ENCODE measurements at places on chromosomes 12 and 14.
A peak's percentile ranks its signal among the peaks of the same experiment; 100 is the strongest.

GRCh38 chr12:132662901-132663755 lies 24.0 kb downstream of the POLE start:
- no peak for DNase-seq

- no peak for DNase-seq
Observed at GRCh38 chr12:97556302-97556779, 93.7 kb downstream of the RMST start.

- DNase-seq = no peak
Observed at GRCh38 chr12:102821149-102821548, 95.9 kb downstream of the PAH start.

DNA sequence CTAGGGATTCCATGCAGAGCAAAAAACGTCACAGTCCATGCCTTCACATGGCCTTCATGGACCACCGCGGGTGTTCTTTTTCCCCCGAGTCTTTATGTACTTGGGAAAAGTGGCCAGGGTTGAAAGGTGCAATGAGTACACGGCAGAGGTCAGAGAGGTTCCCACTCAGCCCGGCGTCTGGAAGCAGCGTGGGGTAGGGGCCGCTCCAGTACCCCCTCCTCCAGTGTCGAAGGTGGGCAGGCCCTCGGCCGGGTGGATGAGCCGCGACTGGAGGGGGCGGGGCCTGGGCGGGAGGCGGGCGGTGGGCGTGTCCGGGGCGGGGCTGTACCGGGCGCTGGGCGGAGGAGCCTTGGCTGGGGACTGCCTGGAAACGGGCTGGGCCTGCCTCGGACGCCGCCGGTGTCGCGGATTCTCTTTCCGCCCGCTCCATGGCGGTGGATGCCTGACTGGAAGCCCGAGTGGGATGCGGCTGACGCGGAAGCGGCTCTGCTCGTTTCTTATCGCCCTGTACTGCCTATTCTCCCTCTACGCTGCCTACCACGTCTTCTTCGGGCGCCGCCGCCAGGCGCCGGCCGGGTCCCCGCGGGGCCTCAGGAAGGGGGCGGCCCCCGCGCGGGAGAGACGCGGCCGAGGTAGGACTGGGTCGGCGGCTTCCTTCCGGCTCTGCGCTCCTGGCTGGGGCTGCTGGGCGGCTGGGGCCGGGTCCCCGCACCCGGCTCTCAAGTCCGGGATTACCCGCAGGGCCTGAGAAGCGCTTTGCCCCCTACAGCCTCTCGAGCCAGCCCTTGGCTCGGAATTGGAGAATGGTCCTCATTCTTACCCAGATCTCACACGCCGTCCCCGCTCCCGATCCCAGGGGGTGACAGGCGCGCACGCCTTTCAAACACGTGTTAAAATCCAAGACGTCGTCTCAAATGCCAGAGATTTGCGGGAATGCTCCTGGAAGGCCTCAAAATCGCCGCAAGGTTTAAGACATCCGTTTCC lies at the start of gene RXYLT1:
Gene RXYLT1 (plus strand): TSS at position 412 of the 984 bp plus-strand sequence. CDS start 52 bp downstream, at position 464.
- peak; percentile 58 for DNase-seq

DNA sequence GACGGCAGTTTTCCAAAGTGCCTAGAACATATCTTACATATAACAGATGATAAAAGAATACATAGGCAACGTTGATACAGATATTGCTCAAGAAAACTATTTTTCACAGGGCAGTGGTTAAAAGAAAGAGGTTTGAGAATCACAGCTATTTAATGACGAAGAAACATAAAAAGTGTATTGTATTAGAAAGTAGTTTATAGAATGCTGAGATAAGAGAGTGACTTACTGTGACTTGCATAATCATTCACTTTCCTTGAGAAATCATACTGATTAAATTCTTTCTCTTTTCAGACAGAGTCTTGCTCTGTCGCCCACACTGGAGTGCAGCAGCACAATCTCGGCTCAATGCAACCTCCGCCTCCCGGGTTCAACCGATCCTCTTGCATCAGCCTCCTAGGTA lies 57.7 kb downstream of the PPP1R12A start:
- no peak for DNase-seq

DNA sequence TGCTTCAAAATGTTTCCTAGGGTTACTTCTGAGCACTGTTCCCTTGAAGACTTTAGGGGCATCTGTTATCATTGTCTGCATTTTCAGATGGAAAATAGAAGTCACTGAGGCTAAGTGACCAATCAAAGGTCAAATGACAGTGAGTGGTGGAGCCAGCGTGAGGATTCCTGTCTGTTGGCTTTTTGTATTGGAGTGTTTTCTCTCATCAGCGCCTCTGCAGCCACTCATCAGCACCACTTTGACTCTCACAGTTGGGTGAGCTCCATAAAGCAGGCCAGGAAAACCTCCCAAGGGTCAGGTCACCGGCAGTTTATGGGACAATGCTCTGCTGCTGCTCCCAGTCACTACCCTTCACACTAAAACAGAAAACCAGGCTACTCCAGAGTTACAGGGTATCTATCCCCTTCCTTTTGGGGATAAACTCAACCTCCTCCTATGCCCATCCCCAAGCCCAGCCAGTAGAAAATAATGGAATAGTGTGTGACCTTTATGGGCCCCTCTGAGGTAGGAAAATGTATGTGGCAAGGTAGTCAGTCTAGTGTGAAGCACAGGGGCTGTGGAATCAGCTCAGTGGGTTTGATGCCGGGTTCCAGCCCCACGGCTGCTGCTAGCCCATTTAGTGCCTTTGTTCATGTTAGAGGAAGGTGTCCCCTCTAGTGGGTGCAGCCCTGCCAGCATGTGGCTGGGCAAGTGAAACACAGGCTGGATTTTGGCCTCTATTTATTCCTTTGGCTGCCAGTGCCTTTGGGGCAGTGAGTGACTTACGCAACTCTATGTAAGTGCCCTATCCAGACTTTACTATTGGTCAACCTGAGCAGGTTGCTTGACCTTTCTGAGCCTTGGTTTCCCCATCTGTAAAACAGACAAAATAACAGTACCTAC lies 133.8 kb upstream of the CPM start:
- no peak for DNase-seq

DNA sequence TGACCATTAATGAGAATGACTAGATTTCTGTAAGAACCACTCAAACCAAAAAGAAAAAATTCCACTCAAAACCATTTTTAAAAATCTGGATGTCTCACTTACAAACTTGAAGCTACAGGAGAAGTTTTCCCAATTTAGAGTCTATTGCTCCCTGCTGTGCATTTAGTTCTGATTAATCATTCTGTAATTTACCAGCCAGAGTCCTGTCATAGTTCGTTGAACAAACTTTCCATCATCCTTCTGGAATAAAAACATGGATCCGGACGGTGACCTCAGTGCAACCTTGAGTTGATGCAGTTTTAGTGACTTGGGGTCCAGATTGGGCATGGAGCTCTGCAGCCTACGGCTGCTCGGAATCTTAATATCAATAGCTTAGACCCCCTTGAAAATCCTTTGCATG lies 73.4 kb downstream of the PRMT8 start:
- no peak for DNase-seq

- DNase-seq = no peak
Observed at GRCh38 chr14:65446159-65446558, 33.6 kb downstream of the FUT8 start.

DNA sequence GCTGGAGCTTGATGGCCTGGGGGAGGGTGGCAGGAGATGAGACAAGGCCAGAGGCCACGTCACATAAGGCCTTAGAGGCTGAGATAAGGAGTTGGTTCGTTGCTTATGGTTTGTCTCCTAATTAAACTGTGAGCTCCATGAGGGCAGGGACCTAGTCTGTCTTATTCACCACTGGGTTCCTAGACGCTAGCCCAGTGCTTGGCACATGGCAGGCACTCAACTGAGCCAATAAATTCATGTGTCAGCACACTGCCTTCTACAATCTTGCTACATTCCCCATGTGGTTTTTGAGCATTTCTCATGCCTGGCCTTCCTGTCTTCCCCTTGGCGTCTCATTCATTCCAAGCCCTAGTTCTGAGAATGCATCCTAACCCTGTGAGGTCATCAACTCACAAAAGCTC lies 92.5 kb upstream of the MED13L start:
- no peak for DNase-seq

DNA sequence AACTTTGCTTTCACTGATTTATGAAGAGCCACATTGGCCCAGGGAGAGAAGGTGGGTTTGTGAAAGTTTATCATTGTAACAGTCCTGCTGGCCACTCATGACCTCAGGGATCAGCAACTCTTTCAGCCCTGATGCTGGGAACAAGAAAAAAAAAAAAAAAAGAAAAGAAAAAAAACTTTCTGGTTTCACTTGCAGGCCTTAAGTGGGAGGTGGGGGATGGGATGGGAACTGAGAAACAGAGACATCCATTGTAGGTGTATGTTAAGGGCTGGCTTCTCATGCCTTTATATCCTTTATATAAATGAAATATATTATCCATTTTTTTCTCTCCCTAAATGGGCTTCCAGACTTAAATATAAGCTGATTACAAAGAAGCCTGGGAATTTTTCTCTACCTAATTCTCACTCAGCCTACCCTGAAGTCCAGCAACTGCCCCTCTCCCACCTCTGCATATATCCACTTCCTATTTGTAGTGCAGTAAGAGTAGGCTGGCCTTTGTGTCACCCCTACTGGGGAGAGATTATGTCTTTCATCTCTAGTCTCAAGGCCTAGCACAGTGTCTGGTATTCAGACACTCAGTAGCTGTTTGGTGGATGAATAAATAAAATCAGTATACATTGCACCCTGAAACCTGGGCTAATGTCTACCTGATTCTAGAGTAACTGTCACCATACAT lies 187.1 kb downstream of the KICS2 start:
- DNase-seq = no peak

- no peak for DNase-seq
Observed at GRCh38 chr14:23009483-23009938, 432 bp downstream of the C14orf93 start.

- DNase-seq = no peak
Observed at GRCh38 chr12:58819985-58820384, 100.3 kb downstream of the LRIG3 start.

GRCh38 chr12:57838594-57839302 lies 7.8 kb downstream of the CTDSP2 start:
- DNase-seq = no peak

DNA sequence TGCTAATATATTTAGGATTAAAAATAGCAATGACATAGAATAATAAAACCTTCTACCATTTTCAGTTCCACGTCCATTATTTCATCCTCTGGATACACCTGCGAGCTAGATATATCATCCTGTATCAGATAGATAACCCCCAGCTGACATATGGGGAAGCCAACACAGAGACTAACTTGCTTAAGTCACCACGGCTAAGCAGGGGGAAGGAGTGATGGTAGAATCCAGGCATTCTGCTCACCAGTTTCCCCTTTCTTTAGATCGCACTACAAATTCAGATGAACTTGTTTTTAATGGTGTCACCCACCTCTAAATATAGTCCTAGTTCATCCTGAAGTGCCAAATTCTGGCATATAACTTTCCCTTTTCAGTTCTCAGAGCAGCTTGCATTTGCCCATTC lies 110.1 kb downstream of the TXNDC16 start:
- DNase-seq = no peak

DNA sequence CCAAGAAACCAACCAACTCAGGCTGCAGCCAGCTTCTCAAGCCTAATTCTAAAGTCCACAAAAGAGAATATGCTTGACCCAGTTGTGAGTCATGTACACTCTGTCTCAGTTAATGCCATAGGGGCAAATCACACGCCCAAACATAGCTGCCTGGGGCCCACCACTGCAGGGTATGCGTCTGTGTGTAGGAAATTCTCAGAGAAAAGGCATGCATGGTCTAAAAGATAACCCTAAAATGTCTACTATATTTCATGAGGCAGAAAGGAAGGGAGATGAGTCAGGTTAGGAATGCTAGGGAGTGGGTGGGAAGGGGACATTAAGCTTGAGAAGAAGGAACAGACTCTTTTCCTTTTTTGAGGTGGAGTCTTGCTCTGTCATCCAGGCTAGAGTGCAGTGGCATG lies 22.3 kb upstream of the SPTLC2 start:
- DNase-seq = no peak

- DNase-seq = no peak
Observed at GRCh38 chr14:55245657-55246268, 25.5 kb upstream of the FBXO34 start.

- no peak for DNase-seq
Observed at GRCh38 chr12:109697877-109698468, 15.7 kb upstream of the FAM222A start.

DNA sequence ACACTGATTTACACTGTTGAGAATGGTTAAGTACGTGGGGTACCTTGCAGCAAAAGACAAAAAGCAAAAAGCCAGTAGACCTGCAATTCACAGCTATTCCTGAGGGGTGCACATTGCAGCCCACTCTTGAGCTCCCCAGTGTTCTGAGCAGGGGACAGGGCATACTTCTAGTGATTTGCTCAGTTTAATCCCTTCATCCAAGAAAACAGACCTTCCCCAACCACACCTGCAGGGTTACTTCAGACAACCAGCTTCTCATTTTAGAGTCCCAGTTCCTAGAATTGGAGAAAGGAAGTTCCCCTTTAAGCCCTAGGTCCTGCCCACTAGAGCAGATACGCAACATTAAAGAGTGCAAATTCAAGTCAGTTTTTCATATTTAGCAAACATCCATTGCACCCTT lies 3.6 kb upstream of the WSB2 start:
- no peak for DNase-seq

- no peak for DNase-seq
Observed at GRCh38 chr12:1332327-1332726, 262.1 kb downstream of the FBXL14 start.

GRCh38 chr12:119714614-119715267 lies 46.8 kb downstream of the PRKAB1 start:
- no peak for DNase-seq

DNA sequence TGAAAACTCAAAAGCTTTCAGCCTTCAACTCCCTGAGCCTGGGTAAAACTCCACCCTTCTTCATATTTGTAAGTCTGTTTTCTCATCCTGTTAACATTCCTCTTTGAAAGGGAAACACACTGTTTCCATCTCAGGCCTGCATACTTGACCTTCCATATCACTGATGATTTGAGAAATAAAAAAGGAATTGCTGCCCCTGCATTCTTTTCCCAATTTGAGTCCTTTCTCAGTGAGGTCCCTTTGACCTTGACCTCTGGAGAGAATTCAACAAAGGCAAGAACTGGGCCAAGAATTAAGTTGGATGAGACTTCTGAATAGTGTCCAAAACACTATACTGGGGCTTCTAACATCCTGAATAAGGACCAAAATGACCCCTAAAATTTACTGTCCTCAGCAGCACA lies 108.0 kb downstream of the AEBP2 start:
- no peak for DNase-seq

- DNase-seq = no peak
Observed at GRCh38 chr12:79874665-79875064, 60.2 kb downstream of the PPP1R12A start.

DNA sequence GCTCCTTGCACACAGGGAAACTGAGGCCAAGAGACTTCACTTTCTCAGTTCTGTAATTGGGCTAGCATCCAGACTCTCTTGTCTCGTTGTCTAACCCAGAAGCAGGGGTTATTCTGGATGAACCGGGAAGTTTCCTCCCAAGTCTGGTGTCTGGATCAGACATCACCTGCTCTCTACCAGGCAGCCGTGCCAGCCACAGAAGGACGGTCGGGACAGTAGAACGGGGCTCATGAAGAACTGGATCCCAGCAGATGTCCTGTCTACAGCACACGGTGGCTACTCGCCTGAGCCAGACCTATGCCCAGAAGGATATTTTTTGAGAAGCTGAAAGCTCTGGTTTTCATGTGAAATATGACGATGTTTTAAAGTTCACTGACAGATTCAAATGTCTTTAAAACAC lies 19.1 kb upstream of the FZD10 start:
- no peak for DNase-seq

Data from activated naive CD8-positive, alpha-beta T cell treated with anti-CD3 and anti-CD28 coated beads, Interleukin-2, amount 50 U/mL, for 16 hours (primary cell).